ENCODE measurements at places on chromosomes 16 and 17. TPM values are rescaled to one million over a fixed set of nuclear protein-coding genes. Genes with fewer than 3 reads are reported as not detected.
A peak's percentile ranks its signal among the peaks of the same experiment; 100 is the strongest.

GRCh38 chr17:76585033-76585648 lies 519 bp downstream of the ST6GALNAC2 start:
- H3K4me3 ChIP-seq = peak overlapping the region; percentile 84
- peaks cover 6% of the 10 kb centered on the region for H3K36me3 ChIP-seq

DNA sequence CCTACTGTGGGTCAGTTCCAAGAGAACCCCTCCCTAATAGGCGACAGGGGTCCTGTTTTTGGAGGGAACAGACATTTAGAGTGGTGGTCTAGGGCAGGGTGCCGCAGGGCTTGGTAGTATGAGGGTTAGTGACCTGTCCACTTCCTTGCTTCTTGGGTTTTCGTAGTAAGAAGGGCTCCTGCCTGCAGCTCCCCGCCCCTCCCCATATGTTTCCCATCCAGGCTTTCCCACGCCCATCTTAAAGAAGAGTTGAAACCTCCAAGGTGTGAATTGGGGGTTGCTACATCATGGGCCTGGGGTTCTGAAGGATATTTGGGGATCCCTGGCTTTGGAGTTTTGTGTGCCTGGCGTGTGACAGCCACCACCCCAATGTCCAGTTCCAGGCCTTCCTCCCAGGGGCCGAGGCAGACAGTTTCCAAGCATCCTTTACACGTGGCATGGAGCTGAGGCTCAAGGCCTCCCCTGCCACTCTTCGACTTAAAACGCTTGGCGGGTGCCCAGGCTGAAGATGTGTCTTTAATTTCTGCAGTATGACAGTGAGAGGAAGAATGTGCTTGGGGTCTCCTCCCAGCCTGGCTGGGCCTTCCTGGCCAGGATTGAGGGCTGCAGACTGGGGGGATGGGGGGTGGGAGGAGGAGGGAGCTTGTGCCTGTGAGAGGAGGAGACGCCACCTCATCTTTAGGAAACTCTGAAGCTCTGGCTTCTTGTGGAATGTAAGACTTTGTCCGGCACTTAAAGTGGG lies 2.3 kb upstream of the COL1A1 start:
- peaks cover 51% of the 10 kb centered on the region for H3K4me1 ChIP-seq
- no peak overlapping the region for H3K4me3 ChIP-seq
- no peaks in the 10 kb centered on the region for H3K36me3 ChIP-seq
- peaks cover 49% of the 10 kb centered on the region for H3K27me3 ChIP-seq

DNA sequence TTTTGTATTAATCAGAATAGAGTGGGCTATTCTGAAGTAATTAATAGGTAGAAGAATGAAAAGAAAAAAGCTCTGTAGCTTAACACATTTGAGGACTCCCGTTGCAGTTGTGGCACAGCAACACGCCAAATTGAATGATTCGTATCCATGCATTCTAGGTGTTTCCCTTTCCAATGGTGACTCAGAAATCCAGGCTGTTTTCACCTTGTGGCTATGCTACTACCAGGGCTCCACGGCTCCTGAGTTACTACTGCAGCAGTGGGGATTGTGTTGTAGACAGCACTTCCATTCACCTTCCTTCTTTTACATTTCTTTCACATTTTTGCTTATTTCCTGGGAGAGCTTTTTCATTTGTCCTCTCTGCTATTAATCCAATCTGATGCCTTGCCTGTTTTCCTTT lies 1616.4 kb downstream of the CDH8 start:
- H3K27me3 ChIP-seq = no peaks in the 10 kb centered on the region
- no peaks in the 10 kb centered on the region for H3K4me1 ChIP-seq
- DNase-seq = no peak
- no peaks in the 10 kb centered on the region for H3K36me3 ChIP-seq
- no peak overlapping the region for H3K27ac ChIP-seq
- H3K4me3 ChIP-seq = no peak overlapping the region

GRCh38 chr17:13002761-13003453 lies 14.9 kb downstream of the ELAC2 start:
- H3K4me1 ChIP-seq = no peaks in the 10 kb centered on the region
- H3K27me3 ChIP-seq = no peaks in the 10 kb centered on the region
- no peak overlapping the region for H3K27ac ChIP-seq
- no peak overlapping the region for H3K4me3 ChIP-seq
- peak; percentile 83 for DNase-seq
- peaks cover 5% of the 10 kb centered on the region for H3K36me3 ChIP-seq

DNA sequence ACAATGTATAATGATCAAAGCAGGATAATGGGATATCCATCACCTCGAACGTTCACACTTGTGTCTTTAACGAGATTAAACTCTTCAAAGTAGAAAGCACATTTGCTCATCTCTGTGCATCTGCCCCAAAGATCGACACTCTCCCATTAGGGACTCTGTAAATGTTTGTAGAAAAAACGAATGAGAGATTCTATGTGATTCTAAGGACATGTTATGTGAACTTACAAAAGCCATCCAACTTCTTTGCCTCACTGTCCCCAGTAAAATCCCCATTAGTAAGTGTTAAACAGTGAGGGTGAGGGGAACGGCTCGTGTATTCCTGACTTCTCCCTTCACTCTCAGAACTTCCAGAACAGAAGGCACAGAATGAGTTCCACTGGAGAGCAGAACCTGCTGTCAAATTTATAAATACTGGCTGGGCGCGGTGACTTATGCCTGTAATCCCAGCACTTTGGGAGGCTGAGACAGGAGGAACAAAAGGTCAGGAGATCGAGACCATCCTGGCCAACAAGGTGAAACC lies 134.1 kb downstream of the WSCD1 start:
- no peak overlapping the region for H3K4me3 ChIP-seq
- H3K27ac ChIP-seq = no peak overlapping the region
- H3K4me1 ChIP-seq = no peaks in the 10 kb centered on the region
- peaks cover 22% of the 10 kb centered on the region for H3K27me3 ChIP-seq

- no peaks in the 10 kb centered on the region for H3K27me3 ChIP-seq
- H3K4me3 ChIP-seq = no peak overlapping the region
- H3K27ac ChIP-seq = no peak overlapping the region
- peaks cover 17% of the 10 kb centered on the region for H3K36me3 ChIP-seq
Observed at GRCh38 chr17:78904371-78904770, 1.4 kb upstream of the CEP295NL start.

DNA sequence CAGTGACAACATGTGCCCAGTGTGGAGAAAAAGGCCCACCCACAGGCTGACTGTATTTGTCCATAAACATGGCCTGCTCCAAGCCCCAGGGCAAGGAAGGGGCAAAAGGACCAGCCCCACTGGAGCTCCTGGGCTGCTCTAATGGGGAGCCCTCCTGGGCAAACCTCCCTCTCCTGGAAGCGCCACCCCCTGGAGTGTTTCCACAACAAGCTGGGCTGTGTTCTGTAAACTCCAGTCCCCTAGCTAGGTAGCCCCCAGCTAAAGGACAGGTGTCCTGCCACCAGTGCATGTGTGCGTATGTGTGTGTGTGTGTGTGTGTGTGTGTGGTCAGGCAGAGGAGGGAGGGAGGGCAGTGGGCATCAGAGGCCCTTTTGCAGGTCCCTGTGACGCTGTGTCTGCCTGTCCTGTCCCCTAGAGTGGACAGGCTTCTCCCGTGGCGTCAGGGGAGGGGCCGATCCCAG lies 11.3 kb upstream of the STAC2 start:
- H3K36me3 ChIP-seq = no peaks in the 10 kb centered on the region
- no peak for DNase-seq
- H3K4me1 ChIP-seq = peaks cover 6% of the 10 kb centered on the region

SMPD3 gene
- 4.5 TPM for total RNA-seq

DNA sequence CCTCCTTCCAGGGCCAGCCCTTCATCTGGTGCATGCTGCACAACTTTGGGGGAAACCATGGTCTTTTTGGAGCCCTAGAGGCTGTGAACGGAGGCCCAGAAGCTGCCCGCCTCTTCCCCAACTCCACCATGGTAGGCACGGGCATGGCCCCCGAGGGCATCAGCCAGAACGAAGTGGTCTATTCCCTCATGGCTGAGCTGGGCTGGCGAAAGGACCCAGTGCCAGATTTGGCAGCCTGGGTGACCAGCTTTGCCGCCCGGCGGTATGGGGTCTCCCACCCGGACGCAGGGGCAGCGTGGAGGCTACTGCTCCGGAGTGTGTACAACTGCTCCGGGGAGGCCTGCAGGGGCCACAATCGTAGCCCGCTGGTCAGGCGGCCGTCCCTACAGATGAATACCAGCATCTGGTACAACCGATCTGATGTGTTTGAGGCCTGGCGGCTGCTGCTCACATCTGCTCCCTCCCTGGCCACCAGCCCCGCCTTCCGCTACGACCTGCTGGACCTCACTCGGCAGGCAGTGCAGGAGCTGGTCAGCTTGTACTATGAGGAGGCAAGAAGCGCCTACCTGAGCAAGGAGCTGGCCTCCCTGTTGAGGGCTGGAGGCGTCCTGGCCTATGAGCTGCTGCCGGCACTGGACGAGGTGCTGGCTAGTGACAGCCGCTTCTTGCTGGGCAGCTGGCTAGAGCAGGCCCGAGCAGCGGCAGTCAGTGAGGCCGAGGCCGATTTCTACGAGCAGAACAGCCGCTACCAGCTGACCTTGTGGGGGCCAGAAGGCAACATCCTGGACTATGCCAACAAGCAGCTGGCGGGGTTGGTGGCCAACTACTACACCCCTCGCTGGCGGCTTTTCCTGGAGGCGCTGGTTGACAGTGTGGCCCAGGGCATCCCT lies 7.4 kb downstream of the NAGLU start:
- no peaks in the 10 kb centered on the region for H3K4me1 ChIP-seq
- H3K4me3 ChIP-seq = no peak overlapping the region
- H3K27me3 ChIP-seq = no peaks in the 10 kb centered on the region
- no peak overlapping the region for H3K27ac ChIP-seq
- no peak for DNase-seq

HOXB1 gene
- total RNA-seq = 0.79 TPM

DNA sequence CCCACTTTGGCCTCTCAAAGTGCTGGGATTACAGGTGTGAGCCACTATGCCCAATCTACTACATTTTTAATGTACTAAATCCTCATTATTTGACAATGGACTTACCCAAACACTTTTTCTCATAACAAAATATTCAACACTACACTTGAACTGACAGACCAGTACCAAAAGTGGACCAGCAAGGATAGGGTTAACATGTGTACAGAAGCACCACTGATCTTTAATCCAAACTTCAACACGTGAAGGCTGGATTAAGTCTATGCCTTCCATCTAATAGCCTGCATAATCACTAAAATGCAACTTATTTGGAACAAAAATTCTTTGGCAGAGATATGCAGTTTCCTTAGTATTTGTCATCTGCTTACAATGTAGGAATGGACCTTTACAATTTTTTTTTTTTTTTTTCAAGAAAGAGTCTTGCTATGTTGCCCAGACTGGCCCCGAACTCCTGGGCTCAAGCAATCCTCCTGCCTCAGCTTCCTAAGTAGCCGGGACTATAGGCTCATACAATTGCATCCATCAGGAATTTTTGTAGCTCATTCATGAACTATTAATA lies 60.0 kb upstream of the BCAR1 start:
- H3K36me3 ChIP-seq = peaks cover 11% of the 10 kb centered on the region
- peaks cover 15% of the 10 kb centered on the region for H3K4me1 ChIP-seq
- DNase-seq = no peak

GRCh38 chr16:26905336-26905735 lies 161.4 kb upstream of the C16orf82 start:
- H3K4me3 ChIP-seq = no peak overlapping the region
- peaks cover 25% of the 10 kb centered on the region for H3K27me3 ChIP-seq
- H3K36me3 ChIP-seq = no peaks in the 10 kb centered on the region
- DNase-seq = no peak

ORAI3 gene
- total RNA-seq = 19.4 TPM

DNA sequence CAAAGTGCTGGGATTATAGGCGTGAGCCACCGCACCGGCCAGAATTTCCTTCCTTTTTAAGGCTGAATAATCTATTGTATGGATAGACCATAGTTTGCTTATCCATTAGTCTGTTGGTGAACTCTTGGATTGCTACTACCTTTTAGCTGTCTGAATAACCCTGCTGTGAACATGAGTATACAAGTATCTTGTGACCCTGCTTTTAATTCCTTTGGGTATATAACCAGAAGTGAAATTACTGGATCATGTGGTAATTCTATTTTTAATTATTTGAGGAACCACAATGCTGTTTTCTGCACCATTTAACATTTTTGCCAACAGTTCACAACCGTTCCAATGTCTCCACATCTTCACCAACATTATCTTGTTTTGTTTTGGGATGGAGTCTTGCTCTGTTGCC lies 4.6 kb upstream of the OTOA start:
- peaks cover 17% of the 10 kb centered on the region for H3K4me1 ChIP-seq
- no peak overlapping the region for H3K27ac ChIP-seq
- peaks cover 7% of the 10 kb centered on the region for H3K27me3 ChIP-seq
- H3K36me3 ChIP-seq = peaks cover 14% of the 10 kb centered on the region

DNA sequence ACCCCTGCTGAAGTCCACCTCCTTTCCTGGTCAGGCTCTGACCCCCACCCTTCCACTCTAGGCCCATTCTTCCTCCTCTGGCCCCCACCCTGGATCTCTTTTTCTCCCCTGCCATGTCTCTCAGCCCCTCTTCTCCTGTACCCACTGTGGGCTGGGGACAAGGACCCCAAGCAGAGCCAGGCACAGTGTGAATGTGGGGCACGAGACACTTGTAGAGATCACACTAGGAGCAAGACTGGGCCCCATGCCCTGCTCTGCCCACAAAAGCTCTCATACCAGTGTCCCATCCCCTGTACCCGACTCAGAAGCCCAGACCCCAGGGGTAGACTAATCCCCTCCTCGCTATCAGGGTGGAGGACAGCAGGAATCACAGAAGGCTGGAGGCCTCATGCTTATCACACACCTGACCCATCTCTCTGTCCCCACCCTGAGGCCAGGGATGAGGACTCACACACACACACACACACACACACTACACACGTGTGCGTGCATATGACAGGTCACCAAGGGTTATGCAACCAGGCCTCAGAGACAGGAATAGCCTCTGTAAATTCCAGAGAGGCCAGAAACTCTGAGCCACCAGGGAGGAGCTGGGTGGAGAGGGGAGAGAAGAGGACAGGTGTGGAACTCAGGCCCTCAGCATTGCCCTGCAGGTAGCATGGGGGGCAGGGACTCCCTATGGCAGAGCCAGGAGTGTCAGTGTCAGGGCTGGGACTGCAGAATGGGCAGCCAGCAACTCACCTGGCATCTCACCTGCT lies 21.1 kb downstream of the ARHGAP27 start:
- peak overlapping the region; percentile 29 for H3K27ac ChIP-seq
- peaks cover 21% of the 10 kb centered on the region for H3K4me1 ChIP-seq
- peaks cover 9% of the 10 kb centered on the region for H3K36me3 ChIP-seq
- H3K27me3 ChIP-seq = no peaks in the 10 kb centered on the region
- no peak for DNase-seq
- H3K4me3 ChIP-seq = peak overlapping the region; percentile 39

ASGR1 gene
- total RNA-seq = 9.7 TPM

DNA sequence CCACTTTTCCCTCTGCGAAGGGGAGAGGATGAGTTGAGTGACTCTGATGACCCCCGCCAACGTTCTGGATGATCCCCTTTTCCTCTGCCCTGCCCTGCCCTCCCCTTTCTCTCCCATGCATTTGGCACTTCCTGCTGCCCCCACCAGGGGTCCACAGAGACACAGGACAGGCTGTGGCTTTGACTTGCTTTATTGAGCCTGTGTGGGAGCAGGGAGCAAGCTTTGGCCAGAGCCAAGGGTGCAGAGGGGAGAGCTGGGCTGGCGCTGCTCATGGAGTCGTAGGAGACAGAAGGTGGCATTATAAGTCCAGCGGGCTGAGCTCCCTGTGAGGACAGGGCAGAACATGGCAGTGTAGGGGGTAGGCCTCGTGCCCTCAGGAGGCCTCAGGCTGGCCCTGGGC lies 1.6 kb downstream of the PPY start:
- no peak for DNase-seq
- H3K4me1 ChIP-seq = peaks cover 10% of the 10 kb centered on the region
- H3K4me3 ChIP-seq = no peak overlapping the region
- H3K27me3 ChIP-seq = peaks cover 23% of the 10 kb centered on the region
- no peak overlapping the region for H3K27ac ChIP-seq
